T-helper 2 cell (primary cell): ENCODE measurements at places on chromosomes 7 and 10.

DNA sequence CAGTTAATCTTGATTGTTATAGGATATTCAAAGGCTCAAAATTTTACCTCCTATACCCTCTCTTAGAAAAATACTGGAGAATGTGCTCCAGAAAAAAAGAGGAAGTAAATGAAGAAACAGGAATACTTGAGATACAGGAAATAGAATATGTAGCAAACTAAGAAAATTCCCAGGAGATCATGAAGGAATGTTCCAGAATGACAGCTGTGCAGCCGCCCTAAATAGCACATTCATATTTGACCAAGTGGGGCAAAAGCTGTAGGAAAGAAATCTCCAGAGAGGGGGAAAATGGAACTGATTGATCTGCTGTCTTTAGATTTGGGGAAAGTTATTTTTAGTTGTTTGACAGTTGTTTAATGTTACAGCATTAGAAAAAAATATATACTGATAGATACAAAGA, 46.2 kb upstream of the ZEB1 start:
- no peak for DNase-seq

- DNase-seq = no peak
Observed at GRCh38 chr7:105210721-105211205, 178.0 kb downstream of the SRPK2 start.

GRCh38 chr7:81339946-81340345, 421.1 kb upstream of the SEMA3C start:
- DNase-seq = no peak

DNA sequence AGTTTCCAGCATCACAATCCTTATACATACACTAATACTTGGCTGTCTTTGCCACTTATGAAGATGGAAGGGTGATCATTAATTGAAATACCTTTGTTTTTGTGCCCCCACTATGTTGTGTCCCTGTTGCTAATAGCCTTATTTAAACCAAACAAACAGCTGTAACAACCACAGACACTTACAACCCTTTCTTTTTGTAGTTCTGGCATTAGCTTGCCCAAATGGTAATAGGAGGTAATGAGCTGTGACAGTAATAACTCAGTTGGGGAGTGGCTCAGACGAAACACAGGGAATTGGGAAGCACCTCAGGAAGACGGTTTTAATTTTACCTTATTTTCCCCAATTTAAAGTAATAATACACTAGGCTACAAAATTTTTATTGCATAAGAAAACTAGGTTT, 83.4 kb downstream of the MDFIC start:
- no peak for DNase-seq

- no peak for DNase-seq
Observed at GRCh38 chr10:122132882-122133565, 138.1 kb upstream of the BTBD16 start.

- DNase-seq = no peak
Observed at GRCh38 chr10:114914560-114914959, 23.4 kb upstream of the TRUB1 start.

GRCh38 chr10:62852961-62853702, 37.0 kb upstream of the EGR2 start:
- DNase-seq = no peak

GRCh38 chr10:50325449-50326171, 74.3 kb upstream of the ASAH2 start:
- DNase-seq = peak; percentile 69

DNA sequence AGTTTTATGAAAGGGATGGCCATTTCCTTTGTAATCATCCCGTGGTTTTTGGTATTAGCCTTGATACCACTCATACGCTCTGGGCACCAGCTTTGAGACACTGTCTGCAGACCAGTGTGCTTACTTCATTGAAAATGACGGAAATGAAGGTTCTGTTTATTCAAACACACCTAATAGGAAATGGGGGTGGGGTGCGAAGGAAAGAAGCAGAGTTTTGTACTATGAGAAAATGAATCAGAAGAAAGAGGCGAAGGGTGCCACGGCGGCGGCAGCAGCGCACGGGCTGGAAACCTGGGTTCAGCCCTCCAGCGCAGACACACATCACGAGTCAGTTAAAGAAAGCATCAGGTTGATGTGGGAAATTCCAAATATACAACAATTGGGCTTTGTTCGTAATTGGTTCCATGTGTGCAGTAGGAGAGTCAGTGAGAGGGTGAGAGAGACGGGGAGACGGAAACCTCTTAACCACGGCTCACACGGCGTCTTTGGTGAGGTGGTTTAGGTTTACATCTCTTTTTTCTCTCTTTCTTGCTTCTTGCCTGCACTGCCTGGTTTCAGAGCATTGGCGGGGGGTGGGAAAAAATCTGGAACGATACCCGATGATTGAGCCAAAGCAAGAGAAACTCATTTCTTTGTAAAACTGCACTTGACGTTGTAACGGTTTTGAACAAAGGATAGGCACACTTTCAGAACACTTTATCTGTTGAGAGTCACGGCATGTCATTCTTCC, 321.2 kb downstream of the FRMD4A start:
- DNase-seq = peak; percentile 19

DNA sequence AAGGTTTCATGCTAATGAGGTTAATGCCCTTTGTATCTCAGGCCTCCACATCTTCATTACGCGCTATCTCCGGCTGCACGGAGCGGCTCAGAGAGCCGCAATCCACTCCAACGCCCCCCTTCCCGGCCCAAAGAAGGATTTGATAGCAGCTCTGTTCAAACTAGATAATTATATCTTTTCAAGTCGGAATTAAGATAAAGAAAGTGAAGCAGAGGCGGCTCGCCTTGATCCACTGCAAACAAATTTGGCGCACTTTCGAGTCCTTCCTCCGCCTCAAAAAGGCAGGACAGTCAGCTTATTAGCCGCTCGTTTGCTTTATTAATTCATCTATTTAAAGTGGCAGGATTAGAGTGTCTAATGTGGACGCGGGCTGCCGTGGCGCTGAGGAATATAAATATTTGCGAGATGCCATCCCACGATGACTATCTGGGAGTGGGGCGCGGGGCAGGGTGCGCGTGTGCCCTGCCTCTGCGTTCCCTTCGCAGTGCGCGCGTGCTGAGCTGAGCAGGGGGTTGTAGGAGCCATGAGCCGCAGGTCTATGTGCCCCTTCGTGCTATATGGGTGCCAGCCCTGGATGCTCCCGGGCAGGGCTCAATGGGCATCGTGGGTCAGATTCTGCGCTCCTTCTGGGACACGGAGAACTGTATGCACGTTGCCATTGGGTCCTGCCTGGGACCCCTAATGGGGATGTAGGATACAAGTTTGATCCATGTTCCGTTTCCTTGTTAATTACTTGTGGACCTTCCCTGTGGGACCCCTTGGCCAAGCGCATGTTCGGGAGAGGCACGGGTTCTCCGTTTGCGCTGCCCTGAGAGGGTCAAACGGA, 9.0 kb downstream of the EMX2 start:
- DNase-seq = no peak

DNA sequence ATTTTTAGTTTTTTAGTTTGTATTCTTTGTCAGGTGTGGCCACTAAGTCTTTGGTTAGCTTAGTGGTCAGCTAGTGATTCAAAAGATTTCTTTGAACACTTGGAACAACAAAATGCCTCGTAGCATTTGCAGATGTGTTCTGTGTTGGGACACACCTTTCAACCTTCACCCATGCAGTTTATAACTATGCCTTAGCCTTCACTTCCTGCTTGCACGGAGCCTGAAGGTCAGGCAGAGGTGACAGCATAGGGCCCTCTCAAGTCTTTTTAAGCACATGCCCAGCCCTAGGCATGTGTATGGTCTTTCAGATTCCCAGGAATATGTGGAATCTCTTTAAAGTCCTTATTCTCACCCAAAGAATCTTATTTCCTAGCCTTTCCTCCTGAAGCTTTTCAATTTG, 17.6 kb downstream of the PLAC9 start:
- no peak for DNase-seq

- no peak for DNase-seq
Observed at GRCh38 chr10:49579621-49580020, 30.5 kb upstream of the SLC18A3 start.

- DNase-seq = no peak
Observed at GRCh38 chr10:120513307-120513796, 56.3 kb downstream of the PLPP4 start.

- peak; percentile 91 for DNase-seq
Observed at GRCh38 chr7:152025077-152025936, at the start of gene GALNT11. GALNT11 (plus strand) TSS chr7:152025674; CDS start chr7:152094228, 68,554 bp downstream.

DNA sequence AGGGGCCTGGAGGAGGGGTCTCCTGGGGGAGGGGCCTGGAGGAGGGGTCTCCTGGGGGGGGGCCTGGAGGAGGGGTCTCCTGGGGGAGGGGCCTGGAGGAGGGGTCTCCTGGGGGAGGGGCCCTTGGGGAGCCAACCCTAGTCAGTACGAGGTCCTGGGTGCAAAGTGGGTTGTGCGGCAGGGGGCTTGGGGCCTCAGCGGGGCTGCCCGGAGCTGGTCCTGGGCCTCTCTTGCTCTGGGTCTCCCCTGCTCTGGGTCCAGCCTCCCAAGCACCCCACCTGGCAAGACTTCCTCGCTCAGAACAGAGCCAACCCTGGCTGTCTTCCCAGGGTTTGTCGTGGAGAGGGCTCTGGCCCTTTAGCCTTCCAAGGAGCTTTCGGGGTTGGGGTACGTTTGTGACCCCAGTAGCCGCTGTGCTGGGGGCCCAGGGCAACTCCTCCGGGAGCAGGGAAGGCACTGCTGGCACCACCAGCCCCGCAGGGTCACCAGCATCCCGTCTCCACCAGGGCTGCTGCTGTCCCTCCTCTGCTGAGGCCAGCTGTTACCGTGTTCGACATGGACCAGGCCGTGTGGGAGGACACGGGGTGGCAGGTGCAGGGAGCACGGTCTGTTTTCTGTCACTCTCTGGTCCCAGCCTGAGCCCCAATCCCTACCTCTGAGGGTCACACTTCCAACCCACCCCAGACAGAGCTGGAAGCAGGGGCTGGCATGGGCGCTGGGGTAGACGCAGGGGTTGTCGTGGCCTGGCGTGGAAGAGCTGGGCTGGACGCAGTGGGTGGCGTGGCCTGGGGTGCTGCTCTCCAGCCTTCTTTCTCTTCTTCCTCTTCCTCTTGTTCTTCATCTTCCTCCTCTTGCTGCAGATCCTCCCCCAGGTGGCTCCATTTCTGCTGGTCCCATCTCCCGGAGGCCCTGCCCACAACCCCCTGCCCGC, 22.8 kb downstream of the PWWP2B start:
- DNase-seq = no peak
